Neuronal stem cell (in vitro differentiated cells): ENCODE measurements at places on chromosomes 11 and 22.
A peak's percentile ranks its signal among the peaks of the same experiment; 100 is the strongest.

- H3K36me3 ChIP-seq, result peaks cover 30% of the 10 kb centered on the region
- H3K27ac ChIP-seq, result no peak overlapping the region
- H3K4me3 ChIP-seq, result no peak overlapping the region
- H3K27me3 ChIP-seq, result no peaks in the 10 kb centered on the region
- no peak for DNase-seq
- H3K4me1 ChIP-seq, result no peaks in the 10 kb centered on the region
Measured at GRCh38 chr22:44918925-44919392, 90.8 kb downstream of the PHF21B start.

- no peak for DNase-seq
- H3K4me1 ChIP-seq, result peaks cover 7% of the 10 kb centered on the region
Measured at GRCh38 chr22:50118557-50119168, 28.9 kb downstream of the MOV10L1 start.

DNA sequence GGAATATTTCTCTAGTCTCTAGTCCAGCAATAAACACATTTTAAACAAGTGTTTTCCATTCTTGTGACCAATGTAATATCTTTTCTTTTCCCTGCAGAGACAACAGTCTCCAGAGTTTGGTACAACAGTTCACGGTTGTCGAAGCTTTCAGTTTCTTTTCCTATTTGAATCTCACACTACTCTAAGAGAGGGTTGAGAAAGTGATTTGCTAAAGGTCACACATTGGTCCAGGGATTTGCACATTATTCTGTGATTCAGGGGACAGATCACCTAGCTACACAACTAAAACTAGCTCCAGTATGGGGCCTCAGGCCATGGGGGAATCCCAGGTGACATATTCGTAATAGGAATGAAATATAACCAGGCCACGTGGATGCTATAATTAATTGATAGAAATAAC is 132.5 kb downstream of the HIPK3 start:
- no peaks in the 10 kb centered on the region for H3K4me1 ChIP-seq
- H3K27me3 ChIP-seq, result no peaks in the 10 kb centered on the region
- no peaks in the 10 kb centered on the region for H3K36me3 ChIP-seq

- H3K4me3 ChIP-seq, result no peak overlapping the region
- DNase-seq, result no peak
- H3K36me3 ChIP-seq, result no peaks in the 10 kb centered on the region
- H3K27me3 ChIP-seq, result peaks cover 2% of the 10 kb centered on the region
Measured at GRCh38 chr11:2470495-2470894, 25.7 kb downstream of the KCNQ1 start.

GRCh38 chr11:133939558-133939957 is 17.2 kb downstream of the IGSF9B start:
- no peak overlapping the region for H3K27ac ChIP-seq
- peaks cover 3% of the 10 kb centered on the region for H3K36me3 ChIP-seq
- H3K27me3 ChIP-seq, result no peaks in the 10 kb centered on the region
- peak overlapping the region; percentile 38 for H3K4me3 ChIP-seq

DNA sequence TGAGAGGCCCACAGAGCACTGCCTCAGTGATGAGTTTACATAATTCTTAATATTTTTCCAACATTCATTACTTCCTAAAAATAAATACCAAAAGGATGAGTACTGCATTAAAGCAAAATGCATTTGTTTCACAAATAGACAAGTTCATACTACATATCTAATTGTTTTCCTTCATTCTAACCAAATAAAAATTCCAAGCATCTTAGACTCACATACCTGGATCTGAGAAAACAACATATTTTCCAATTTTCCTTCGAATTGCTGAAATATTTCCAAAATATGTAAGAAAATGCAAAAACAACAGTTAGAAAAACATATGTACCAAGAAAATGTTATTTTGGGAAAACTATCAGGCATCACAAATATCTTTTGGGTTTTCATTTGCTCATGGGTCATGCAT is 127.9 kb upstream of the CEP126 start:
- H3K4me1 ChIP-seq, result no peaks in the 10 kb centered on the region
- H3K27me3 ChIP-seq, result no peaks in the 10 kb centered on the region

DNA sequence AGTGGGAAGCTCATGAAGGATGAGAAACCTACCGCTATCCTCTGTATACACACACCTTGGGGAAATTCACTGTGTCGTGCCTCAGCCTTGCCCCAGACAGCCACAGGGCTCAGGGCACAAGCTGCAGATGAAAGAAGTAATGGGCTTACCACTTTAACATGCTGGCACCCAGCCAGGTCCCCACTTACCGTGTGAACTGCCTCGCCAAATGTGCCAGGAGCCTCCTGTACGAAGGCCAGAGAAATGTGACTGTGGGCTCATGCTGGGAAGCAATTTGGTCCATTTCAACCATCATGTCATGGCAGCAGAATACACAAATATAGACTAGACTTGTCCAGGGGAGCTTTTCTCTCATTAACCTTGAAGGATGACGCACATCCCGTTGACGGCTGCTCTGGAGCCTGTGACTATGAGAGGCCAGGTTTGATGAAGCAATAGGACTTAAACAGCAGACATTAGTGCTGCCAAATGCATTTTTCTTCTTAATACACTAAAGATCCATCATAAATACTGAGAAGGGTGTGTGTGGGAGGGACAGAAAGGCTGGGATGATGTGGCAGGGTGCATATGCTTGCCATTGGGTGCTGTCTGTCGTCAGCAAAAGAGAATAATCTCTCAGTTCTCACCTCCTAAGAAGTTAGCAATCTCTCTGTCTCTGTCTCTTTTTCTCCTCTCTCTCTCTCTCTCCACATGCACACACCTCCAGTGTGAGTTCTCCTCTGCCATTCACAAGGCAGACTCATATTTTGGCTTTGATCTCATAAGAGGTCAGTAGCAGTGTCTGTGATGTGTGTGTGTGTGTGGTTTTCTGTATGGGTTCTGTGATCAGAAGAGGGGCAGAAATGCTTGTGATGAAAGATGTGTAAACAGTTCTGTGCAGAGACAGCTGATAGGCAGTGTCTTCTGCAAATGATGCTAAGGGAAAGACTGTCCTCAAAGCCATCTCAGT is 142.4 kb downstream of the KIRREL3 start:
- H3K36me3 ChIP-seq, result no peaks in the 10 kb centered on the region
- no peak overlapping the region for H3K4me3 ChIP-seq
- H3K27ac ChIP-seq, result no peak overlapping the region
- H3K4me1 ChIP-seq, result no peaks in the 10 kb centered on the region

DNA sequence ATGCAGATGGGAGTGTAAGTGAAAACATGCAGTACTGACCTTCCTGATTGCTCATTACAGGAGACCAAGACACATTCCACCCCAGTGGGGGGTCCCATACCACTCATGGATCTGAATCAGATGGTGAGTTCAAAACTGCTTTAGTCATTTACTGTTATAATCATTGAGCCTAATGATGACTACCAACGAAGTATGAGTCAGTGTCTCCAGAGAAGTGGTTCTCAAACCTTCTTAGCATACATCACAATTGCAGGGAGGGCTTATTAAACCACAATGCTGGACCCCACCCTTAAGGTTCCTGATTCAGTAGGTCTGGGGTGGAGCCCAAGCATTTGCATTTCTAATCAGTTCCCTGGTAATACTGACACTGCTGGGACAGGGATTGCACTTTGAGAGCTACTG is 75.8 kb downstream of the CD44 start:
- no peaks in the 10 kb centered on the region for H3K27me3 ChIP-seq
- no peak for DNase-seq
- H3K4me1 ChIP-seq, result no peaks in the 10 kb centered on the region
- H3K36me3 ChIP-seq, result no peaks in the 10 kb centered on the region
- no peak overlapping the region for H3K4me3 ChIP-seq

DNA sequence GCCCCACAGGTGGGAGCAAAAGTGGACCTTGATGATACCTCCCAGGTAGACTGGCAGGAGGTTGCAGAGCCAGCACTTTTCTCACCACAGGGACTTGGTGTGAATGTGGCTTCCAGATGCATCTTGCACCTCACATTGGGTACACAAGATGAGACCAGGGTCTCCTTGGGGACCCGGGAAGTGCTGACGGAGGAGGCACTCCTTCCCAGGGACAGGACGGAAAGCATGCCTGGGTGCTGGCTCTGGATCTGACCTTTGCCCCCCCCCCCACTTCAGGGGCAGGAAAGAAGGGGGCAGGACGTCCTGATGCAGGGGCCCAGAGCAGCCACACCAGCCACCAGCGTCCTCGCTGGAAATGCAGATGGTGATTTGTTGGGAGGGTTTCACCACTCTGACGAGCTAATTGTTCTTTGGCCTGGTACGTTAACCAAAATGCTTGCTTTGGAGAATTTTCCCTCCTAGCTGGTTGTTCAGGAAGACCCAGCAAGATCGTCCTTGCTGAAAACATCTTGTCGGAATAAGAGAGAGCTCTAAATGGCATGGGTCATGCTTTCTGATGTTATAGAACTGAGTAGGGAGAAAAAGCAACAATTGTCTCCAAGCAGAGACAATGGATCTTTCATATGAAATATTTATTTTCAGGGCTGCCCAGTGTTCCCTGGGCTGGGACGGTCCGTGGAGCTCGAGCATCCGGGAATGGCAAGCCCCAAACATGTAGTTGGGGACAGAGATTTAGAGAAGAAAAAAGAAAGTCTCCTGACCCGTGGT is 74.4 kb upstream of the PPARA start:
- DNase-seq, result no peak
- no peaks in the 10 kb centered on the region for H3K36me3 ChIP-seq
- peaks cover 89% of the 10 kb centered on the region for H3K27me3 ChIP-seq
- H3K27ac ChIP-seq, result no peak overlapping the region

GRCh38 chr11:4682623-4683419 is 14.8 kb downstream of the OR51E2 start:
- H3K36me3 ChIP-seq, result no peaks in the 10 kb centered on the region
- DNase-seq, result no peak
- no peaks in the 10 kb centered on the region for H3K27me3 ChIP-seq

GRCh38 chr11:12949453-12949852 is 59.7 kb upstream of the RASSF10 start:
- no peaks in the 10 kb centered on the region for H3K36me3 ChIP-seq
- H3K4me1 ChIP-seq, result no peaks in the 10 kb centered on the region
- no peak overlapping the region for H3K4me3 ChIP-seq
- no peaks in the 10 kb centered on the region for H3K27me3 ChIP-seq

GRCh38 chr11:86596861-86597586 is 75.4 kb downstream of the ME3 start:
- no peaks in the 10 kb centered on the region for H3K36me3 ChIP-seq
- no peaks in the 10 kb centered on the region for H3K27me3 ChIP-seq
- no peak for DNase-seq
- H3K27ac ChIP-seq, result no peak overlapping the region
